ENCODE measurements at places on chromosomes 13 and 19.

GRCh38 chr19:39335168-39335548 is 685 bp downstream of the GMFG start:
- no peak for DNase-seq

GRCh38 chr19:628168-628567 is 5.2 kb downstream of the POLRMT start:
- no peak for DNase-seq

GRCh38 chr13:39100996-39101738 is 62.9 kb downstream of the NHLRC3 start:
- DNase-seq = no peak

DNA sequence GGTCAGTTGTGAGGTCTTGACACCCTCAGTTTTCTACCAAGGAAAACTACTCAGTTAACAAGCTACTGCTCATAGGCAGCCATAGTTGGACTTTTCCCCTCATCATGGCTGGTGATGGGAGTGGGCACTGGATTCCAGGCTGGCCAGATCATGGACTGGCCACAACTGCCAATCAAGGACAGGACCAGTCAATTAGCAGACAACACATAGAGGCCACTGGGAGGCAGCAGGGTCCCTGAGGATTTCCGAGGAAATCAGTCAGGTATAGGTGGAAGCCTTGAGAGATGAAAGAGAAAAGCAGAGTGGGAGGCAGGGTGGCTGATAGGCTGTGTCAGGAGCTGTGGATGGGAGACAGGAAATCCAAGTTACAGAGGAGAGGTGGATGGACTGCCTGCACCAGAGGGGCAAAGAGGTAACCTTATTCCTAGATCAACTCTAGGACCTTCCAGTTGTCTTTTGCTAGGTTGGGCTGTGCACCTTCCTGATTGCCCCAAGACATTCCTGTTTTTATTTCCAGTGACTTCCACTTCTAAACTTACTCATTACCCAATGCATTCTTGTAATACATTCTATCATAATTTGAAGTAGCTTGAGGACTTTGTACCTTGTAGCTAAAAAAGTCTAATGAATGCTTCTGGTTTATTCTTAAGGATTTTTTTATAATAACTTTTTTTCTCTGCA is 361.8 kb downstream of the KCNRG start:
- no peak for DNase-seq

DNA sequence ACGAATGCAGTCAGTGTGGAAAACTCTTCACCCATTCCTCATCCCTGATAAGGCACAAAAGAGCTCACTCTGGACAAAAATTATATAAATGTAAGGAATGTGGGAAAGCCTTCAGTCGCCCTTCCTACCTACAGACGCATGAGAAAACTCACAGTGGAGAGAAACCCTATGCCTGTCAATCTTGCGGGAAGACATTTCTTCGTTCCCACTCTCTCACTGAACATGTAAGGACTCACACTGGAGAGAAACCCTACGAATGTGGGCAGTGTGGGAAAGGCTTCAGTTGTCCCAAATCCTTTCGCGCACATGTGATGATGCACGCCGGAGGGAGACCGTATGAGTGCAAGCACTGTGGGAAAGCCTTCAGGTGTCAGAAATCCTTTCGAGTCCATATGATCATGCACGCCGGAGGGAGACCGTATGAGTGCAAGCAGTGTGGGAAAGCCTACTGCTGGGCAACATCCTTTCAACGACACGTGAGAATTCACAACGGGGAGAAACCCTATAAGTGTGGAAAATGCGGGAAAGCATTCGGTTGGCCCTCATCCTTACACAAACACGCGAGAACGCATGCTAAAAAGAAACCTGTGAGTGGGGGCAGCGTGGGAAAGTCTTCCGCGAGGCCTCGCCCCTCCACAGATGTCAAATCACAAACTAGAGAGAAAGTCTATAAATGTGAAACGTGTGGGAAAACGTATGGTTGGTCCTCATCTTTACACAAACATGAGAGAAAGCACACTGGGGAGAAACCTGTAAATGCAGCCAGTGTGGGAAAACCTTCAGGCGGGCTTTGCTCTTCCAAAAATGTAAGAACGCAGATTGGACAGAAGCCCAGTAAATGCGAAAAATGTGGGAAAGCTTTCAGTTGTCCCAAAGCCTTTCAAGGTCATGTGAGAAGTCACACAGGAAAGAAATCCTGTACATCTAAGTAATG is 10.5 kb downstream of the ZNF556 start:
- no peak for DNase-seq

GRCh38 chr13:24081387-24081786 is 79.1 kb upstream of the SPATA13 start:
- DNase-seq = no peak

DNA sequence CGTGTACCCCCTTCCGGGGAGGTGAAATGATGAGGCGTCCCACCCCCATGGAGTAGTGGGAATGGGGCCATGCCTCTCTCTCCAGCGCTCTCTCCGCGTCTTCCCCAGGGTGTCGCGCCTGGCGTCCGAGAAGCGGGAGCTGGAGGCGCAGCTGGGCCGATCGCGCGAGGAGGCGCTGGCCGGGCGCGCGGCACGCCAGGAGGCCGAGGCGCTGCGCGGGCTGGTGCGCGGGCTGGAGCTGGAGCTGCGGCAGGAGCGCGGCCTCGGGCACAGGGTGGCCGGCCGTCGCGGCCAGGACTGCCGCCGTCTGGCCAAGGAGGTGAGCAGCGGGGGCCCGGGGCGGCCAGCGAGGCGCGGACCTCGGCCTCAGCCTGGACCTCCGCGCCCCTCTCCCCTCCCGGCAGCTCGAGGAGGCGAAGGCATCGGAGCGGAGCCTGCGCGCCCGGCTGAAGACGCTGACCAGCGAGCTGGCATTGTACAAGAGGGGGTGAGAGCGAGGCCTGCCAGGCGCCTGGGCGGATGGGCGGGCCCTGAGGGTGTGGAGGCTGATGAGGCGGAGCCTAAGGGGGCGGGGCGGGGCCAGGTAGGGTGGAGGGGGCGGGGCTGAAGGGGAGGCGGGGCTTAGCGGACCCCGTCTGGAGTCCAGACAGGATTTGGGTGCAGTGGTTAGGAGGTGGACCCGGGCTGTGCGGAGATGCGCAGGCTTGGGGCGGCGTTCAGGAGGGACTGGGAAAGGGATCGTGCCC is 7.7 kb downstream of the PGLYRP1 start:
- peak; percentile 51 for DNase-seq

- no peak for DNase-seq
Measured at GRCh38 chr13:44294876-44295275, 78.7 kb upstream of the SERP2 start.

GRCh38 chr19:12494260-12494860 is 9.7 kb upstream of the ZNF709 start:
- no peak for DNase-seq

DNA sequence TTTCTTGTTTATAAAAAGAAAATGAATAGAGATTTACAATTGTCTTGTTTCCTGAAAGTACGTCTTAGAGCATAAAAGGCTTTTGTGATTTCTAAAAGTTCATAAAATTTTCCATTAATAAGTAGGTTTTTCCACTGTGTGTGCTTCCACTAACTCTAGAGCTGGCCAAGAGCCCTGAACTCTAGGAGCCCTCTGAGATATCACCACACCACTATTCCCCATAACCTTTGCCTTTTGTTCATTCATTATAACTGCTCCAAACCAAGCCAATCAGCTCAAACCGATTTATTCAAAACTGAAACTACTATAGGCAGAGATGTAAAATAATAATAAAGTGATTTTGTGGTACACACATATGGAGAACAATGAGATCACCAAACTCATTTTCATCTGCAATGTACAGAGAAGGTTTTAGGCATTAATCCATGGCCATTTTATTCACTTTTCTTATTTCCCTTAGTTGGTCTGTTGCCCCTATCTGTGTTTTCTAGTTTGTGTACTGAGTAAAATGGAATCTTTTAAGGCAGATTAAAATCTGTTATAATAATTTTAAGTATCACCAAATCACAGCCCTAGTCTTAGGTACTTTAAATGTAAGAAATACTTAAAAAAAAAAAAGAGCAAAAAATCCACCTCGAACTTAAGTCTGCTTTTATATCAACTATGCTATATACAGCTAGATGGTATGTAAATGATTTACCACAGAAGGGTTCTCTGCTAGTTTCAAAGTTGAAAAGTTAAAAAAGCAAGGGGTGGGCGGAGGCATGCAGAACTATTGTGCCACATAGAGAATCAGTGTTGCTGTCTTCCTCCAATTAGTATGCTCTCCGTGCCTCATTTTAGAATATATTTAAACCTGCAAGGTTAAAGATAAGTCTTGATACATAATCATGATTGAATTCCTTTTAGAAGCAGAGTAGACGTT is 311.3 kb downstream of the KLF12 start:
- DNase-seq = no peak

- DNase-seq = no peak
Measured at GRCh38 chr19:38892841-38893240, 6.6 kb downstream of the SIRT2 start.

DNA sequence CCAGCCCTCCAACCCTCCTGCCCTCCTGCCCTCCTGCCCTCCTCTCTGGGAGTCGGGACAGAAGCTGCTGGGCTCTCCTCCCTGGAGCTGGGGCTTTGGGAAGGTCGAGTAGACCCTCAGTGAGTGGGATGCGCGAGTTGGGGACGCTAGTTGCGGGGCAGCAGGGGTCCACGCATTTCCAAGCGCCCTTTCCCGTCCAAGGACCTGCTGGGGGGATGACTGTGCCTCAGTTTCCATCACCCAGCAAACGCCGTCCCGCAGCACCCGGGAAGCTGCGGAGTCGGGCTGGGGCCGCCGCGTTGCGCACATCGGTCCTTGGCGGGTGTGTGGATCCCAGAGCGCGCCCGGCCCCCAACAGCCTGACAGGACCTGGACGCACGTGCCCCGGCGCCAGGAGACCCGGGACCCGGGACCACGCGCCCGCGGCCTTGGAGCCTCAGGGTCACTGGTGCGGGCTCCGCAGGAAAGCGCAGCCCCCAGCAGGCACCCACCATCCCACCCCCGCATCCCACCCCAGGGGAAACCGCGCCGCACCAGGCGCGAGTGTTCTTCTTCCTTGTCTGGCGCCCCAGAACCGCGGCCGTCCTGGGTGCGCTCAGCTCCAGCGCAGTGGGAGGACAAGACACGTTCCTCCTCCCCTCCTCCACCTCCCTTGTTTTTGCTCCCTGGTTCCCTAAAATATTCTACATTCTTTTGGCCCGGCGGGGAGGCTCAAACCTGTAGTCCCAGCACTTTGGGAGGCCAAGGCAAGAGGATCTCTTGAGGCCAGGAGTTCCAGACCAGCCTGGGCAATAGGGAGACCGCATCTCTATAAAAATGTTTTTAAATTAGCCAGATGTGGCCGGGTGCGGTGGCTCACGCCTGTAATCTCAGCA is 9.2 kb downstream of the ONECUT3 start:
- no peak for DNase-seq

- no peak for DNase-seq
Measured at GRCh38 chr13:98523455-98524102, 53.3 kb downstream of the STK24 start.

DNA sequence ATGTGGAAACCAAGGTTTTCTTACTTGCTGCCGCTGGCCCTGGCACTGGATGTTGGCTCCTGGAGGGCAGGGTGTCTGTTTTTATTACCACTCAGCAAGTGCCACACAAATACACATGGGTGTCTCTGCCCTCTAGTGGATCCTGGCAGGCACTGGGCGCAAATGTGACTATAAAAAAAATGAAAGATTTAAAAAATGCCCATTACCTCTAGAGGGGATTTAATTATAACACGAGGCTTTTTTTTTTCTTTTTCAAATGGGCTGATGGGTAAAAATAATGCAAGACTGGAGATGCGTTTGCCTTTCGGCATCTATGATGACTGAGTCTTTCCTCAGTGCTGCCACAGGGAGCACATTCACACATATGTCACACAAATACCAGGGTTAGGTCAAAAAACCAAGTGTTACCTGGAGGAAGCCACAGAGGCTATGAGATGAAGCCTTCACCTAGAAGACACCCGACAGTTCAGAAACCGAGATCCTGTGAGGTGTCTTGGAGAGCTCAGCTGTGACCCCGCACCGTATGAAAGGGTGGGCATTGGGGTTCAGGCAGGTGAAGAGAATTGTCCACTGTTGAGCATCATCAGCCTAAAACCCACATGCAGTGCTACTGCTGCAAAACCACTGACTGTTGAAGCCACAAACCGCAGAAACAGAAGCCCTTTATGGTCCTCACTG is 25.7 kb downstream of the CHAMP1 start:
- peak; percentile 73 for DNase-seq

DNA sequence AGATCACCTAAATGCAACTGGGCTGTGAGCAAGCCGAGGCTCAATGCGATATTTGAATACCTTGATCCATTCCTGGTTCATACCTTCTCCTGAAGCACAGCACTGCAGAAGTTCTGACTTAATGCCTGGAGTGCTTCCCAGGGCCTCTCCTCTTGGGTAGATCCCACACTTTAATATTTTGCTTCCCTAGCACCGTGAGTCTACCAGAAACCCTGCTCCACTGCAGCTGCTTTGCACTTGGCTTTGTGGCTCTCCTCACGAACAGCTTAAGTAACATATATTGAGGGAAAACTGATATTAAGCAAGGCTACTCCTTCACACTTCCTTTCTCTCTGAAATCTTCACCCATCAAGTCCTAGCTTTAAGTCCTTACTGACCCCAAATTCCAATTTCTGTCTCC is 51.6 kb upstream of the C13orf42 start:
- no peak for DNase-seq

- DNase-seq = no peak
Measured at GRCh38 chr19:5890099-5890498, 13.5 kb downstream of the NDUFA11 start.

- DNase-seq = no peak
Measured at GRCh38 chr19:42185277-42185676, 32.2 kb downstream of the DEDD2 start.

GRCh38 chr13:97069050-97069815 is 75.0 kb upstream of the OXGR1 start:
- DNase-seq = no peak

DNA sequence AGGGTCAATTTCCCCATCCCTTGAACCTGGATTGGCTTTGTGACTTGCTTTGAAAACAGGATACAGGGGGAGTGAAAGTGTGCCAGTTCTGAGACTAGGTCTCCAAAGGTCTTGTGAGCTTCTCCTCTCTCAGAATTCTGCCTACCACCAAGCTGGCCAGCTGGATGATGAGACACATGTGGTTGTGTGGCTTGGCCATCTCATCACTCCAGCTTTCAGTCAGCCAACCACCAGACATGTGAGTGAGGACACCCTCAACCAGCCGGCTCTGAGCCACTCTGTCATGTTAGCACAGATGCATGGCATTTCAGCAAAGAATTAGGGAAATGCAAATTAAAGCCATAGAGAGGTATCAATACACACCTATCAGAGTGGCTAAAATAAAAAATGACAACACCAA is 29.5 kb downstream of the ENOX1 start:
- no peak for DNase-seq

DNA sequence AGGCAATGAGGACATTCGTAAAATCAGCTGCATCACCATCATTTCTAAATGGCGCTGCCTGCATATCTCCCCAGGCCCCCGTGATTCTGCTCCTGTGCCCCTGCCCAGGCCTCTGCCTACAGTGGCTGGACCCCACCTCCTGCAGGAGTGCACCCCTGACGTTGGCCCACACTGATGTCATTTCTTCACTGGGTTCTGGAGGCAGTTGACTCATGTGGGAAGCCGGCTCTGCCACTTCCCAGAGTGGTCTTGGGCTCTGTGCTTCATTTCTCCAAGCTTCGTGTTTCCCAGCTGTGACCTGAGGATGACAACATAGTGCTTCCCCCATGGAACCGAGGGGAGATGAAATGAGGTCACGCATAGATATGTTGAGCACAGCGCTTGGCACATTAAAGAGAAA is 19.9 kb downstream of the CCNE1 start:
- DNase-seq = no peak
